Endodermal cell (in vitro differentiated cells): ENCODE measurements at places on chromosomes 4 and X.

- H3K4me3 ChIP-seq, result no peak overlapping the region
- no peaks in the 10 kb centered on the region for H3K36me3 ChIP-seq
- no peak for DNase-seq
- no peak overlapping the region for H3K27ac ChIP-seq
These were observed 187.9 kb upstream of the FAM9B start for GRCh38 chrX:9221781-9222180.

DNA sequence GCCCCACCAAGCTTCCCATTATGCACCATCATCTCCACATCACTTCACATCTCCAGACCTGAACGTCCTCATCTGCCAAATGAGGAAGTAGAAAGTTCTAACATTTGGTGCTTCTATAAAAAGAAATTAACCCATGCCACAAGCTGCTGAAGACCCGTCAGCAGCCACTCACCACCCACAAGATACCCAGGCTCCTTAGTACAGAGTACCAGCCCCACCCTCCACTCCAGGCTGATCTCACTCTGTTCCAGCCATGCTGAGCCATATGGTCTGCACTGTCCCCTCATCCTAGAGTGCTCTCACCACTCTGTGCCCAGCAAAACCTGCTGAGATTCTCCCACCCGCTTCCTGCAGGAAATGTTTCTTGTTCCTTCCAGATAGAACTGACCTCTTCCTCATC is 240.8 kb upstream of the PPARGC1A start:
- H3K27me3 ChIP-seq, result no peaks in the 10 kb centered on the region
- no peak overlapping the region for H3K27ac ChIP-seq
- H3K4me1 ChIP-seq, result peaks cover 4% of the 10 kb centered on the region
- no peak overlapping the region for H3K4me3 ChIP-seq
- H3K36me3 ChIP-seq, result no peaks in the 10 kb centered on the region

GRCh38 chr4:57494821-57495220 is 384.6 kb upstream of the IGFBP7 start:
- no peaks in the 10 kb centered on the region for H3K4me1 ChIP-seq
- H3K36me3 ChIP-seq, result no peaks in the 10 kb centered on the region
- no peak overlapping the region for H3K27ac ChIP-seq
- no peaks in the 10 kb centered on the region for H3K27me3 ChIP-seq

DNA sequence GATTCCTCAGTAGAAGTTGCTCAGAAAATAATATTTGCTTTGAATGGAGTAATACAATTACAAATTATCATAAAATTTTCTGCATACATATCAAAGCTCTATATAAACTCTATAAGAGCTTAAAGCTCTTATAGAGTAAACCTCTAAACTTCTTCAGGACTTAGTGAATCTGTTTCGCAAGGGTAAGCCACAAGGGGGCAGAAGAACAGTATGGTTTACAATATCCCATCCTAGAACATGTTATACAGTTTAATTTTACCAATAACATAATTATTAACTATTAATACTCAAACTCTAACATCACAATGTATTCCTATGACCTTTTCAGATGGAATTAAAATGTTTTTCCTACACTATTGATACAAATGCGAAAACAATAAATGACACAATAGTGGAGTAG is 33.8 kb upstream of the SPANXN1 start:
- H3K27me3 ChIP-seq, result no peaks in the 10 kb centered on the region
- H3K4me1 ChIP-seq, result no peaks in the 10 kb centered on the region
- H3K4me3 ChIP-seq, result no peak overlapping the region
- H3K36me3 ChIP-seq, result no peaks in the 10 kb centered on the region
- DNase-seq, result peak; percentile 56
- no peak overlapping the region for H3K27ac ChIP-seq

DNA sequence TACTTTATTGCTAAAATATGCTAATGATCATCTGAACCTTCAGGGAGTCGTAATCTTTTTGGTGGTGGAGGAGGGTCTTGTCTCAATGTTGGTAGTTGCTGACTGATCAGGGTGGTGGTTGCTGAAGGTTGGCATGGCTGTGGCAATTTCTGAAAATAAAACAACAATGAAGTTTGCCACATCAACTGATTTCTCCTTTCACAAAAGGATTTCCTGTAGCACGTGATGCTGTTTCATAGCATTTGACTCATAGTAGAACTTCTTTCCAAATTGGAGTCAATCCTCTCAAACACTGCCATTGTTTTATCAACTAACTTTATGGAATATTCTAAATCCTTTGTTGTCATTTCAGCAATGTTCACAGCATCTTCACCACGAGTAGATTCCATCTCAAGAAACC is 19.3 kb downstream of the DDIT4L start:
- no peak for DNase-seq
- no peak overlapping the region for H3K27ac ChIP-seq
- H3K36me3 ChIP-seq, result no peaks in the 10 kb centered on the region
- no peaks in the 10 kb centered on the region for H3K4me1 ChIP-seq

DNA sequence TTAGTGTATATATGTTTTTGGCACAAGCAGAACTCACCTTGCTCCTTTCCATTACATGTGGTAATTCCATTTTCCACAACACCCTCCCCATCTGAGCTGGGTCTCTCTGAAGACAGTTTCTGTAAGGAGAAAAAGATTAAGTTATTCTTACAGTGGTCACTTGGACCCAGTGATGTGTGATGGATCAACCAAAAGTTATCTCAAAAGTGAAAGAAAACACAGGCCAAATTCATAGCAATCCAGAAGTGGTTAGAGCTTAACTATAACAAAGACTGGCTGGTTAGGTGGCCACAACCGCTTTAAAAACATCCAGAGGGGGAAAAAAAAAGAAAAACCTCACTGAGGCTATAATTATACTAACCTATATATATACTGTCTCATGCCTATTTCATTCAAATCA is 123.7 kb downstream of the AFAP1 start:
- H3K4me1 ChIP-seq, result no peaks in the 10 kb centered on the region
- H3K27ac ChIP-seq, result peak overlapping the region; percentile 69
- no peaks in the 10 kb centered on the region for H3K27me3 ChIP-seq
- DNase-seq, result no peak
- no peak overlapping the region for H3K4me3 ChIP-seq

GRCh38 chr4:9931146-9931545 is 90.2 kb downstream of the SLC2A9 start:
- H3K4me3 ChIP-seq, result no peak overlapping the region
- H3K27ac ChIP-seq, result no peak overlapping the region
- H3K27me3 ChIP-seq, result peaks cover 16% of the 10 kb centered on the region
- H3K36me3 ChIP-seq, result no peaks in the 10 kb centered on the region
- H3K4me1 ChIP-seq, result no peaks in the 10 kb centered on the region
- DNase-seq, result no peak

GRCh38 chrX:115936008-115936407 is 234.5 kb upstream of the AGTR2 start:
- H3K4me3 ChIP-seq, result no peak overlapping the region
- no peaks in the 10 kb centered on the region for H3K27me3 ChIP-seq
- H3K36me3 ChIP-seq, result peaks cover 15% of the 10 kb centered on the region
- no peak overlapping the region for H3K27ac ChIP-seq
- H3K4me1 ChIP-seq, result no peaks in the 10 kb centered on the region

GRCh38 chr4:141425124-141425523 is 204.4 kb downstream of the ZNF330 start:
- DNase-seq, result no peak
- H3K4me3 ChIP-seq, result no peak overlapping the region
- H3K36me3 ChIP-seq, result no peaks in the 10 kb centered on the region
- no peaks in the 10 kb centered on the region for H3K27me3 ChIP-seq
- H3K4me1 ChIP-seq, result no peaks in the 10 kb centered on the region

GRCh38 chrX:96682516-96682915 is 2.1 kb upstream of the DIAPH2 start:
- no peaks in the 10 kb centered on the region for H3K36me3 ChIP-seq
- no peak for DNase-seq
- H3K4me3 ChIP-seq, result no peak overlapping the region
- no peaks in the 10 kb centered on the region for H3K4me1 ChIP-seq
- no peaks in the 10 kb centered on the region for H3K27me3 ChIP-seq
- no peak overlapping the region for H3K27ac ChIP-seq

- H3K4me3 ChIP-seq, result no peak overlapping the region
- no peaks in the 10 kb centered on the region for H3K27me3 ChIP-seq
- DNase-seq, result no peak
- H3K27ac ChIP-seq, result peak overlapping the region; percentile 82
- peaks cover 38% of the 10 kb centered on the region for H3K36me3 ChIP-seq
- no peaks in the 10 kb centered on the region for H3K4me1 ChIP-seq
These were observed 2.0 kb upstream of the CDK16 start for GRCh38 chrX:47216393-47216925.

GRCh38 chr4:101102114-101102742 is 245.1 kb downstream of the PPP3CA start:
- peaks cover 11% of the 10 kb centered on the region for H3K36me3 ChIP-seq
- H3K27ac ChIP-seq, result no peak overlapping the region
- no peaks in the 10 kb centered on the region for H3K27me3 ChIP-seq
- H3K4me3 ChIP-seq, result no peak overlapping the region

DNA sequence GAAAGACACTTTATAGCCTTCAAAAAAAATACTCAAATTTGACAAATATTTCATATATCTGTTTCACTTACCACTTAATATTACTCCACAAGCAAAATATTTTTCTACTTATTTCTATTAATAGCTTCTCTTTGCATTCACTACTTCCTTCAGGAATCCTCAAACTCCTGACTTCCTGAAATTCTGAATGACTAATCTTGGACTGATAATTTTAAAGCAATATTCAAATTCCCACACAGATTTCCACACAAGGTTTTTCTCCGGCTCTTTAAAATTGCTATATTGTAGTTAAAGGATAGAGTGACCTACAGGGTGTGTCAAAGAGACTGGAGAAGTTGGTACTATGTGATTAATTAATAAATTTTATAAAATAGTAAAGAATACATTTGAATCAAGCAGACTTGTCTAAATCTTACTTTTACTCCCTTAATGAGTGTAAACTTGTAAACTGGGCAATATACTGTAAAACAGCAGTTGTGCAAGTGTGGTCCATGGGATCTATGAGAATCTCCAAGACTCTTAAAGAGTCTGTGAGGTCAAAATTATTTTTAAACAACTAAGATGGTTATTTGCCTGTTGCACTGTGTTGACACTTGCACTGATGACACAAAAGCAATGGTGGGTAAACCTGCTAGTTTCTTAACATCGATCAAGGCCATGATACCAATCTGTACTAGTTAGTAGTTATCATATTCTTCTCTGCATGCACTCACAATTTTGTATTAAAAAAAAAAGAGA is 44.5 kb downstream of the ANKRD17 start:
- no peaks in the 10 kb centered on the region for H3K27me3 ChIP-seq
- H3K4me1 ChIP-seq, result no peaks in the 10 kb centered on the region
- H3K36me3 ChIP-seq, result peaks cover 18% of the 10 kb centered on the region
- H3K27ac ChIP-seq, result no peak overlapping the region

- no peak overlapping the region for H3K4me3 ChIP-seq
- H3K36me3 ChIP-seq, result no peaks in the 10 kb centered on the region
- H3K27ac ChIP-seq, result no peak overlapping the region
- DNase-seq, result no peak
- H3K27me3 ChIP-seq, result no peaks in the 10 kb centered on the region
- H3K4me1 ChIP-seq, result peaks cover 6% of the 10 kb centered on the region
These were observed 51.3 kb downstream of the FNIP2 start for GRCh38 chr4:158819942-158820786.

DNA sequence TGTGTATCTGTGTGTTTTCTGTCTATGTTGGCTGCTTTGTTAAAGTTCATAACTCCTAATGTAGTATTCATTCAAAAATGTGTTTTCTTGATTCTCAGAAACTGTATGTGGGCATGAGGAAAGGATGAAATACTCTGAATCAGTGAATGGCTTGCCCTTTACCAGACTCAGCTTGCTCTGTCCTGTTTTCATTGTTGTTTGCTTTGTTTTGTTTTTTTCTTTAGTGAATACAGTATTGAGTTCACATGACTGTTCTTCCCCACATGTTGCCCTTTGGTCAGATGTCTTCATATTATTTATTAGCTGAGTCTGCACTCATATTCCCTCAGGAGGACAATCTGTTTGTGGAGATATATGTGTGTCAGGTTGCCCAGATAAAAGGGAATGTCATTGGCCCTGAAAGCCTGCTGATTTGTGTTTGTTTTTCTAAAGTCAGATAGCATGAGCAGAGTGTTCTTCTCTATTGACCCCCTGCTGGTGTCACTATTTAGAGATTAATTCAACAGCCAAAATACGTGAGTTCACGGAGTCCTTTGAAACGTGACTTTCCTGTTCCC is 1184.4 kb downstream of the RPA4 start:
- H3K4me3 ChIP-seq, result no peak overlapping the region
- H3K4me1 ChIP-seq, result peaks cover 3% of the 10 kb centered on the region
- H3K27ac ChIP-seq, result no peak overlapping the region
- no peaks in the 10 kb centered on the region for H3K27me3 ChIP-seq
- H3K36me3 ChIP-seq, result no peaks in the 10 kb centered on the region

DNA sequence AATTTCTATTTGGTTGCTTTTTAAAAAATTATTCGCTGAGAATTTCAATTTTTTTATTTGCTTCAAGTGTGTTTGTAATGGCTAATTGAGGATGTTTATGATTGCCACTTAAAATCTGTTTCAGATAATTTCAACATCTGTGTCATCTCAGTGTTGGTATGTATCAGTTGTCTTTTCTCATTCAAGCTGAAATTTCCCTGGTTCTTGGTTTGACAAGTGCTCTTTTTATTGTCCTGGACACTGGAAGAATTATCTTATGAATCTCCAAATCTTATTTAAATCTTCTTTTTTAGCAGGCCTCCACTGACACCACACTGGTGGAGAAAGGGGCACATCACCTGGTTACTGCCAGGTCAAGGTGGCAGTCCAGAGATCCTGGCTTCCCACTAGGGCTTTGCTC is 21.5 kb downstream of the CHST7 start:
- no peak for DNase-seq
- peaks cover 3% of the 10 kb centered on the region for H3K36me3 ChIP-seq
- H3K27ac ChIP-seq, result no peak overlapping the region
- no peaks in the 10 kb centered on the region for H3K27me3 ChIP-seq

GRCh38 chr4:168664242-168664891 is 167.5 kb downstream of the PALLD start:
- H3K4me3 ChIP-seq, result no peak overlapping the region
- H3K36me3 ChIP-seq, result no peaks in the 10 kb centered on the region
- no peak for DNase-seq
- no peaks in the 10 kb centered on the region for H3K27me3 ChIP-seq
- no peak overlapping the region for H3K27ac ChIP-seq

GRCh38 chr4:183821076-183821853 is 83.8 kb upstream of the STOX2 start:
- no peaks in the 10 kb centered on the region for H3K4me1 ChIP-seq
- no peak overlapping the region for H3K4me3 ChIP-seq
- no peaks in the 10 kb centered on the region for H3K27me3 ChIP-seq
- no peaks in the 10 kb centered on the region for H3K36me3 ChIP-seq
- no peak for DNase-seq
- H3K27ac ChIP-seq, result no peak overlapping the region

- peak overlapping the region; percentile 87 for H3K4me3 ChIP-seq
- H3K27me3 ChIP-seq, result no peaks in the 10 kb centered on the region
- no peaks in the 10 kb centered on the region for H3K4me1 ChIP-seq
- H3K27ac ChIP-seq, result no peak overlapping the region
- peak; percentile 61 for DNase-seq
These were observed 55.7 kb downstream of the LINC00632 start for GRCh38 chrX:140765043-140765784.

GRCh38 chr4:99817309-99817890 is 773 bp downstream of the DAPP1 start:
- H3K27ac ChIP-seq, result no peak overlapping the region
- H3K36me3 ChIP-seq, result no peaks in the 10 kb centered on the region
